ENCODE measurements at places on chromosomes 13 and 19. TPM values are rescaled to one million over a fixed set of nuclear protein-coding genes. Genes with fewer than 3 reads are reported as not detected.

RASIP1 gene
- total RNA-seq: 34.5 TPM

RUBCNL gene
- 6.7 TPM for total RNA-seq

NALCN gene
- total RNA-seq: 0.19 TPM

CDK8 gene
- total RNA-seq: 12.5 TPM

OSCAR gene
- 6.6 TPM for total RNA-seq

UPK1A gene
- 0.45 TPM for total RNA-seq

ZNF260 gene
- total RNA-seq: 7.2 TPM

PODNL1 gene
- 0.93 TPM for total RNA-seq

ZNF682 gene
- total RNA-seq: 4.3 TPM

RHPN2 gene
- total RNA-seq: 2.1 TPM

SERPINE3 gene
- total RNA-seq: not detected

DNASE2 gene
- 28.9 TPM for total RNA-seq

HTR2A gene
- 1.4 TPM for total RNA-seq

SGCG gene
- 2.9 TPM for total RNA-seq

CEACAM7 gene
- total RNA-seq: not detected

FBXO17 gene
- total RNA-seq: 28.4 TPM

FFAR2 gene
- total RNA-seq: 2.4 TPM

PDCD2L gene
- total RNA-seq: 4.3 TPM

CELF5 gene
- total RNA-seq: not detected

IRGC gene
- not detected for total RNA-seq

LENG8 gene
- total RNA-seq: 141 TPM
